Naive B cell (primary cell): ENCODE measurements at places on chromosomes 7 and 10.

- no peak for DNase-seq
Observed at GRCh38 chr7:139767561-139767982, 10.2 kb downstream of the HIPK2 start.

GRCh38 chr10:19816411-19817230 lies at the start of gene PLXDC2:
PLXDC2 (plus strand) TSS chr10:19816432.
- no peak for DNase-seq

DNA sequence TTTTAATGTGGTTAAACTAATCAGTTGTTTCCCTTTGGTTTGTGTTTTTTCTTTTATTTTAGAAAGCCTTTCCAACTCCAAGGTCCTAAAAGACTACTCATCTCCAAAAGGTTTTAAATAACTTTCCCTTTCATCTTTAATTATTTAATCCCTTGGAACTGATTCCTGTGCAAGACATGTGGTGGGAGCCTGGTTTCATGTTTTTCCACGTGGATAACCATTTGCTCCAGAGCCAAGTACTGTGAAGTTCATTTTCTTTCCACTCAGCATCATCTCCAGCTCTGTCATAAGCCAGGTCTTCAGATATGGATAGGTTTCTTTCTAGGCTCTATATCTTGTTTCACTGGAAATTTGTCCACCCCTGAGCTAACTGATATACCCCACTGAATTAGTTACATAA lies 16.7 kb downstream of the PPP1R3C start:
- DNase-seq = no peak

DNA sequence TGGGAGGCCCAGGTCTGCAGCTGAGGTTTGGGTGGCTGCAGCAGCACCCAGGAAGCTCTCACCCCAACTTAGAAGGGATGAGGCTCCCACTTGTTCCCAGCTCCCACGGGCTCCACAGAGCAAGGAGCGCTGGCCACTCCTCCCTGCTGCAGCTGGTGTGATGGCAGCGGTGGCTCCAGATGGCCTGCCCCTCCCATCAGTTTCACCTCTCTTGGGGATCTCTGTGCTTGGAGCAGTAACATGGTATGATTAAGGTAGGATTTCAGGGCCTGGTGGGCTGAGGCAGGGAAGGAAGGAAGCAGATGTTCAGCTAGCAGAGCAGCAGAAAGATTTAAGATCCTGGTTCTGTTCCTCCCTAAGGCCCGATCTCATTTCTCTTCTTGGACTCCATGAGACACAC lies 66.8 kb upstream of the KIF5B start:
- DNase-seq = no peak

DNA sequence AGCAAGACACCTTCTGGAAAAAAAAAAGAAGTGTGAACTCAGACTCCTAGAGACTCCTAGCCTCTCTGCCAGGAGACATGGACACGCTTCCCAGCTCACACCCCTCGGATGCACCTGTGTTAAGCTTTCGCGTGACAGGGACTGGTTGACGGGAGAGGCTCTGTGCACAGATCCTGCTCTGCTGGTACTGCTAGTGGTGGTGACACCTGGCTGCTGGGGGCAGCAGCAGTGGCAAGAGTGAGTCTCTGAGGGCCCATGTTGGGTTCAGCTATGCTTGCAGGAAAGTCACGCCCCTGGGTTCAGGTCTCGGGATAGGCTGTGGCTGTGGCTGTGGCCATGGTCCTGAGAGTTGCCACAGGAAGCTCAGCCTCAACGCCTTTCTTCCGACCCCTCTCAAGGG lies 81.1 kb downstream of the XRCC2 start:
- no peak for DNase-seq
